HS-5 (cell line): ENCODE measurements at places on chromosomes 12 and 14.

GRCh38 chr12:113818833-113819232 is 147.3 kb downstream of the RBM19 start:
- no peak for DNase-seq

DNA sequence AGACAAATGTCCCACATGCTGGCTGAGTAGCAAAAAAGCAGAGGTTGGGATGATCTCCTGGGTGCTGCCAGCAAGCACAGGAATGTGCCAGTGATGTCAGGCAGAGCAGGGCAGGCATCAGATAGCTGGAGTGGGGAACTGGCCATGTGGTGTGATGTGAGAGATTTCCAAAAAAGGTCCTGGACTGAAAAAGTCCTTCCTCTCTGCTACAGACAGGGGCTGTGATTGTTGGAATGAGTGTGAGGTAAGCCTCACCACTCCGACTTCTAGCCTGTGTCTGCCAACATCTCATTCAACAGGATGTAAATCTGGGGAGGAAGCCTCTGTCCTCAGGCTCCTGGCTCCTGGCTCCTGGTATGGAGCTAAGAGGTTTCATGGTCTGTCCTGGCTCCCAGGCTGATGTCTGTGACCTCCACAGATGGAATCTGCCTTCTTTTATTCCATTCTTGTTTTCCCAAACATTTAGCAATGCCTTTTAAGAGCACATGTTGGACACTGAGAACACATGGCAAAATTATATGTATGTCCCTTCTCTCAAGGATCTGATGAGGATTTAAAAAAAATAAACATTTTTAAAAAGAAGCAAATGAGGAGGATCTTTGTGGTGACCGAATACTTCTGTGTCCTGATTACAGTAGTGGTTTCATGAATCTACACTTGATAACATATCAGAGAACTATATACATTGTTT is 50.1 kb upstream of the STK38L start:
- DNase-seq = no peak

DNA sequence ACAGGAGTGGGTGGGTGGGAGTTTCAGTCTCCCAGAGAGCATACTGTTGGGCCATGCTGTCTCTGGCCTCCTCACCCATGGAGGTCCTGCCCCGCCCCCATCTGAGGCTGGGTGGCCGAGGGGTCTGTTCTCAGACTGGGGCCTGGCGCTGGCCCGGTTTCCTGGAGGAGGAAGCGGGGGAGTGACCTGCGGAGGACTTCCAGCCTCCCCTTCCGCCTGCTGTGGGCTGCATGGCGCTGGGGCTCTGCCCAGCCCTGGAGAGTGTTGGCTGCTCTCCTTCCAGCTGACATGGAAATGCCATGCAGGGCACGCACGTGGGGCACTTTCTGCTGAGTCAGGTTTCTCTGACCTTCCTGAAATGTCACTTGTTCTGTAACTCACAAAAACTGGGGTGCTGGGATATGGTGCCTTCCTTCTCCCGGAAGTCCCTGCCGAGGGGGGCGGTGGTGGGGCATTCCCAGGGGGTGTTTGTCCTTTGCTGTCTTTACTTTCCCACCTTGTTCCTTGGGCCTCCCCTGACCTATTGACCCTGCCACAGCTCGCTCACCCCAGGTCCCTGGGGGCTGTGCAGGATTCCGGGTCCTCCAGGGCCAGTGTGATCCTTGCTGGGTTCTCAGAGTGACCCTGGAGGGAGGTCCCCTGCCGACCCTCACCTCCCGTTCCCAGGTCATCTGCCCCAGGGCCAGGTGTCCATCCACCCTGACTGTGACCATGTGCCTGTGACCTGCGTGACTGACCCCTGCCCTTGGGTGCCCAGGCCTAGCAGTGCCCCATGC is 23.6 kb downstream of the PACS2 start:
- DNase-seq = no peak

GRCh38 chr14:104443391-104444158 is 136.0 kb upstream of the C14orf180 start:
- no peak for DNase-seq

DNA sequence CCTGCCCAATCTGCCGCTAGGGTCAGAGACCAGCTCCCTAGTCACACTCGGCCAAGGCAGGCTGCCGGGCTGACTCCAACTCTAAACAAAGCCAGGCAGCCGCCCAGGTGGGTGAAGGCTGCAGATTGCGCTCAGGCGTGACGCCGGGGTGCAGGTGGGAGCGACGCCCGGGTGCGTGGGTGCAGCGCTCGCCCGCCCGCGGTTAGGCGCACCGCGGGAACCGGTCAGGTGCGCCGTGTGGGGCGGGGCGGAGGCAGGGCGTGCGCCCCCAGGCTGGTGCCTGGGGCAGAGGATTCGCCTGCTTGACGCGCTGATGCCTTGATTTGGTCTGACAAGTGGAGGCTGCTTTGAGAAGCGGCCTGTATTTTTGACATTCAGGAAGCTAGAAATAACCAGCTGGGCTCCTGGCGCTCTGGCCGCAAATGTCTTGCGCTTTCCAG is 126.7 kb upstream of the HIF1A start:
- no peak for DNase-seq

- peak; percentile 66 for DNase-seq
Observed at GRCh38 chr14:26531894-26532293, 65.9 kb downstream of the NOVA1 start.

- DNase-seq = no peak
Observed at GRCh38 chr14:106235356-106236159, 709.2 kb downstream of the TMEM121 start.

- no peak for DNase-seq
Observed at GRCh38 chr12:120249266-120249874, 16.2 kb downstream of the PXN start.
